ENCODE measurements at places on chromosomes 6 and 20. TPM values are rescaled to one million over a fixed set of nuclear protein-coding genes. Genes with fewer than 3 reads are reported as not detected.

Gene RPP21
- 32.0 TPM for polyA plus RNA-seq

Gene RSPO3
- 22.3 TPM for polyA plus RNA-seq

GRCh38 chr6:140446241-140446640, 1071.8 kb upstream of the CITED2 start:
- no peak for DNase-seq

GRCh38 chr6:4649728-4650127, 126.5 kb upstream of the CDYL start:
- DNase-seq = no peak

DNA sequence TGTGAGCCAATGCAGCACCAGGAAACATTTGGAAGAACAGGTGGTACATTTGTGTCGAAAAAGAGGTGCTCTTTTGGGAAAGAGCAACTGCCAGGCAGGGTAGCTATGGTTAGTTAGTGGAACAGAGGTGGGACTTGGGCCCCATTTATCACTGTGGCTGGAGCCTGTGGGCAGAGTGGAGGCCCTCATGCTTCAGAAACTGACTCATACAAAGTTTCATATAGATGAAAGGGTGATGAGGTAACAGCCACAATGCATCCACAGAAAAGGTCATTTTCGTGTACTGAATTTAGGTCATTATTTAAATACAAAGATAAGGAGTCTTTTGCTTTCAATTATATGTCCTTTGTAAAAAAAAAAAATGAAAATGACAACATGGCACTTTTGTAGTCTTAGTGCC, 76.4 kb upstream of the HS3ST5 start:
- DNase-seq = no peak

DNA sequence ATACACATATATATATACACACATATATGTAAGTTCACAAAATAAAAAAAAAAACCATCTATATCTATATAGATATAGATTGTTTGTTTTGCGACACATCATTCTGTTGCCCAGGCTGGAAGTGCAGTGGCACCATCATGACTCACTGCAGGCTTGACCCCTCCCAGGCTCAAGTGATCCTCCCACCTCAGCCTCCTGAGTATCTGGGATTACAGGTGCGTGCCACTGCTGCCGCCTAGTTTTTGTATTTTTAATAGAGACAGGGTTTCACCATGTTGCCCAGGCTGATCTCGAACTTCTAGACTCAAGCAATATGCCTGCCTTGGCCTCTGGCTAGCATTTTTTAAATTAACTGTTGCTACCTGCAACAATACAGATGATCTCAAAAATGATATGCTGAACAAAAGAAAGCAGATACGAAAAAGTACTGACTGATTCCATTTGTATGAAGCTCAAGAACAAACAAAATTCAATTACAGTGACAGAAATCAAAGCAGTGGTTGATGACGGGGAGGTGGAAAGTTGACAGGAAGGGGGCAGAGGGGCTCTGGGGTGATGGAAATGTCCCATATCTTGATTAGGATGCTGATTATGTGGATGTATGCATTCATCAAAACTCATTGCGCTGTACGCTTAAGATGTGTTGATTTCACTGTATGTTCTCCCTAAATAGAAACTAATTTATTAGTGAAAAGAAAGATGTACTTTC, 49.6 kb downstream of the ATXN1 start:
- no peak for DNase-seq

DNA sequence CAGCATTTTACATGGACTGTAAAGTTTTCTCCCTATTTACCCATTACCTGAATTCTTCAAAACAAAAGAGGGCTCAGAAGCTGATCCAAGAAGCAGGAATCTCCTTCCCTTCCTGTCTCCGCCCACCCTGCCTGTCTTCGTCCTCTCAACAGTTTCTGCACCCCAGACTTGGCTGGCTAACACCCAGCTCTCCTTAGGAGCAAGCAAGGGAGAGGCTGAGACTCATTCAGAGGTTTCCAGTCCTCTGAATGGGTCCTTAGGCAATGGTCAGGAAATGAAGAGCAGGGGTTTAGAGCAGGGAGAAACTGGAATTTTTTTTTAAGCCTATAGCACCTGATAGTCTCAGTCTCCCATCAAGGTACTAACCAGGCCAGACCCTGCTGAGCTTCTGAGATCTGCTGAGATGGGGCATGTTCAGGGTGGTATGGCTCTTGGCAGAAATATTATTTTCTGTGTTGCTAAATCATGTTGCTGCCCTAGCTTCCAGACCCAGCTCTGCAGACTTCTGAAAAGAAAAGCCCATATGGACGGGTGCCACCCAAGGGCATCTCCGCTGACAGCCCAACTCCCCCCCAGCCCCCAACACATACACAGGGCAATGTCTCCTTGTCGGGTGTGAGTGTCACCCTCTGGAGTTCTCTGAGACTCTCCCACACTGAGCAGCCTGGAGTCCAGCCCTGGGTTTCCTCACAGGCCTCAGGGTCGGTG, 74.6 kb upstream of the CD93 start:
- no peak for DNase-seq

DNA sequence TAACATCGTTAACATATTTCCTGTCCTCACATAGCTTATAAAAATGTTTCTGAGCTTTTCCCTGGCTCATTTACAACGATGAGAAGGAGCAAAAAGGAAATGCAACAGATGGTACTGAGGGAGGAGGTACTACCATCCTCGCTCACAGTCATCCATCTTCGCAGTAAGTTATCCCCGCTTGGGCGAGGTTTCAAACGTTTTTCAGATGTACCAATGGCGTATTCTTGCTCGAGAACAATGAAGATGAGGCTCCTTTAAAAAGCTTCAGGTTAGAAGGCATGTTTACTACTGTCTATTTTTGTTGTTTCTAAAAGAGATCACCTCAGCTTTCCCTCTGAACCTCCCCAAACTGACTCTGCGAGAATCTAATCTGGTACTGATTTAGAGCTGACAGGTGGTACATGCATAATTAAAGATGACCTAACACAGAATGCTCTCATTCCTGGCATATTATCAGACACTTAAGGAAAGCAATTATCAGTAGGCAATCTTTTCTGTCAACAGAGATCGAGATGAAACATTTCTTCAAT, 178.7 kb downstream of the GJA10 start:
- DNase-seq = no peak

GRCh38 chr6:144263786-144264185, 21.3 kb upstream of the UTRN start:
- DNase-seq = no peak

Gene TRIM40
- polyA plus RNA-seq = 0.07 TPM

Gene AP5S1
- 8.4 TPM for polyA plus RNA-seq

GRCh38 chr6:42561986-42562385, 1.8 kb upstream of the UBR2 start:
- DNase-seq = no peak

Gene EYS
- 0.51 TPM for polyA plus RNA-seq
